ENCODE measurements at places on chromosomes 6 and 20.

- no peak for DNase-seq
These were observed 149.4 kb downstream of the PHF3 start for GRCh38 chr6:63785006-63785405.

- DNase-seq: no peak
These were observed at the start of gene COL20A1 for GRCh38 chr20:63292904-63293303. COL20A1 (plus strand) TSS chr20:63293186; CDS start chr20:63295108, 1,922 bp downstream.

DNA sequence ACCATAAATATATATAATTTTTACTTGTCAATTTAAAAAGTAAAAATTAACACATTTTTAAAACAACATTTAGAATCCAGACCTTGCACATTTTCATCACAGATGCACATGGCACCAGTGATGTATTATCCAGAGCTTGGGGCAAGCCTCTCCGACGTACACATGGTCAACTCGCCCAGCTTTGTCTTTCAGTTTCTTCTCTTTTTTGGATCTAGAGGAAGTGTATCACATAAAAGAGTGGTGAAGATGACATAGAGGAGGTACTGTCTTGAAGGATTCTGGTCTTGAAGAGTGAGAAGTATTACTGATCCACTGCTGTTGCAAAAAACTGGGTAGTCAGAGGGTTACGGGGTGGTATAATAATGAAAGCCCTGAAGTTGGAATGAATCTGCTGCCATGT is 46.9 kb upstream of the TAB2 start:
- no peak for DNase-seq

DNA sequence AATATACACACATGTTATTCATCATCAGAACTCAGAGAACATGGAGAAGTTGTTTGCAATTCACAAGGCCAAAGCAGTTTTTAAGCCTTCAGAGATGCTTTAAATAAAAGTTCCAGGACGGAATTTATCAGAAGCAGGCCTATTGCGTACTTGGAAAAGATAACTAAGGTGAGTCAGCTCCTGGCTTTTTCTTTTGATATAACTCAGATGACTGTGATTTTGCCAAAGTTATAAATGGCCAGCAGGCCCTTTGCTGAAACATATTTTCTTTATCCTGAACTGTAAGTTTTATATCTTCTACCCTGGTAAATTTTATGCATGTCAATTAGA is 55.0 kb upstream of the PLCB1 start:
- no peak for DNase-seq
